ENCODE measurements at places on chromosomes 12 and 14. TPM values are rescaled to one million over a fixed set of nuclear protein-coding genes. Genes with fewer than 3 reads are reported as not detected.

ACVR1B gene
- total RNA-seq: 22.5 TPM

PRH2 gene
- not detected for total RNA-seq

SERPINA10 gene
- total RNA-seq: not detected

ZNF140 gene
- 35.6 TPM for total RNA-seq

EMP1 gene
- 715 TPM for total RNA-seq

RPL10L gene
- total RNA-seq: 16.0 TPM

TMEM253 gene
- 63.7 TPM for total RNA-seq

GLI1 gene
- total RNA-seq: 0.41 TPM

BIN2 gene
- 28.8 TPM for total RNA-seq

EIF2S3B gene
- 0.41 TPM for total RNA-seq

SLC5A8 gene
- not detected for total RNA-seq

SLC38A4 gene
- 3.4 TPM for total RNA-seq

PTPN21 gene
- total RNA-seq: 28.3 TPM

NEUROD4 gene
- total RNA-seq: not detected

CLEC6A gene
- not detected for total RNA-seq

MMP17 gene
- 5.7 TPM for total RNA-seq

Measured in transverse colon (tissue), 4 donors.